ENCODE measurements at places on chromosomes 2 and 18.

- no peak for DNase-seq
Measured at GRCh38 chr2:138000009-138000408, 35.7 kb downstream of the HNMT start.

- no peak for DNase-seq
Measured at GRCh38 chr18:13036622-13037320, 45.6 kb downstream of the CEP192 start.

DNA sequence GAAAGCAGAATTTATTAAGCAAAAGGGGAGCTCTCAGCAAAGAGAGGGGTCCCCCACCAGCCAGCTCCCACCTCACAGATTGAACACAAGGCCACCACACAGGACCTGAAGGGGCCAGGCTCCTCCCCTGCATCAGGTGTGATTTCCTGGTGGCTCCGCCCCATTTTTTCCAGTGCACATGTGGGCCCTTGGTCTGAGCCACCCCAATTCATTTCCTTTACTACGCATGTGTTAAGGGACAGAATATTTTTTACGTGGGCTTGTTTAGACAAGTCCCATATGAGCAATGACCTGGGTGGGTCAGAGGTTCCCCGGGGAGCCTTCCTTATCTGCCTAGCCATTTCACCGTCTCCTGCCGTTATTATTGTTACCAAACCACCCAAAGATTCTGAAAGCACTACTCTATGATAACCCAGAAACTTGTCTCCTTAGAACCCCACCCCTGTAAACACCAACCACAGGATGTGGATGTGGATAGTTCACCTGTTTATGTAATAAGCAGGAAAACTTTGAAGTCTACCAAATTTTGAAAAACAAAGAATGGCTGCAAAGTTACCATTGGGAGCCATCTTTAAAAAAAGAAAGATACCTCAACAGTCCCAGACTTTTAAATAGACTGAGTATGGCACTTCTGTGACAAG lies 191.7 kb downstream of the CD226 start:
- DNase-seq = no peak

- DNase-seq = peak; percentile 61
Measured at GRCh38 chr18:77063260-77063659, 69.3 kb downstream of the MBP start.

GRCh38 chr2:188412190-188412589 lies 120.5 kb downstream of the GULP1 start:
- no peak for DNase-seq

- DNase-seq = peak; percentile 77
Measured at GRCh38 chr2:238231251-238231793, 8.5 kb downstream of the HES6 start.

DNA sequence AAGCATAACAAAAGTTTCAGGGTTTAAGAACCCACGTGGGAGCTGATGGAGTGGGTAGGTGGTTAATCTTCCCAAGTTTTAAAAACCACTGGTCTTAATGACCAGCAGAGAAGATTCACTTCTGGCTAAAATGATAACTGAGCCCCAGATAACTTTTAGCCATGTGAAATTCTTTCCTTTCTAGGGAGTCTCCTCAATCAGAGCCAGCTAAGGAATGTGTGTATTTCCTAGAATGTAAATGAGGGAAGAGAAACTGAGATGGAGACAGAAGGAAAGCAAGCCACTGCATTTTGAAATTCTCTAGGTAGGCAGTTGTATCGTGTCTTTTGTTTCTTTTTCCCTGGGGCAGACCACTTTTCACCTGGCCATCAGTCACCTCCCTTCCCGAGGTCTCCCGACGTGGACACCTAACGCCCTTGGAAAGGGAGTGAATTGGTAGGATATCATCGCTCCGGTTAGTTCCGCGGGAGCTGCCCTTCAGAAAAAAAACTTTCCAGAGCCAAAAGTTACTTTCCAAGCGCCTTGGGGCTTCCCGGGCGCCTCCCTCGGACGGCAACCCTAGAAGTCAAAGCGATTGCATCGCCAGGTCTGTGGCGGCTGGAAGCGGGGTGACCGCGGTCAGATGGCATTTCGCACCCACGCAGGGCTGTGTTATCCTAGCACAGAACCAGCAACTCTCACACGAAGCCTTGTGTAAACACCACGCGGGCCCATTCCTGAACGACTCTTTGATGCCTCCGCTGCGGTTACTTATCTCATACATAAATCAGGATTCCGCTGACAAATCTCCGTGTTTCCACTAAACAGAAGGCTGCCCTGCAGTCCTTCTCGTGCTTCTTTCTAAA lies 1.3 kb downstream of the COLEC12 start:
- no peak for DNase-seq

GRCh38 chr2:72106978-72107377 lies 40.7 kb downstream of the CYP26B1 start:
- no peak for DNase-seq

GRCh38 chr2:235911125-235911524 lies 257.1 kb downstream of the GBX2 start:
- no peak for DNase-seq

DNA sequence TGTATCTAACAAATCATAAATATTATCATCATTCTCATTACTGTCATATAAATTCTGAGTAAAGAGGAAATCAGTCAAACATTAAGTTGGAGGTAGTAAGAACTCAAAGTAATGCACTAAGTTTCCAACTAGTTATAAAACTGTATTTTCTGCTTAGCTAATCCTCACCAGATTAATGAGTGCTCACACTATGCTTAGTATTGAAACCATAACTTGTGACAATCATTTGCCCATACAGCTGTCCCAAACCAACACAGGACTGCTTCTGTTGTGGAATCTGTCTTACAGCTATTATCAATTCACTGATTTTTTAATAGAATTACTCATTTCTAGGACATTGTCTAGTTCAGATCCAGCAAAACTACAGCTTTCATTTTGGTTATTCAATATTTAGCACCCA lies 41.5 kb upstream of the TANK start:
- DNase-seq = no peak

- DNase-seq = no peak
Measured at GRCh38 chr2:2662847-2663356, 331.8 kb upstream of the MYT1L start.

- DNase-seq = no peak
Measured at GRCh38 chr2:216348756-216349308, 23.5 kb downstream of the MARCHF4 start.

DNA sequence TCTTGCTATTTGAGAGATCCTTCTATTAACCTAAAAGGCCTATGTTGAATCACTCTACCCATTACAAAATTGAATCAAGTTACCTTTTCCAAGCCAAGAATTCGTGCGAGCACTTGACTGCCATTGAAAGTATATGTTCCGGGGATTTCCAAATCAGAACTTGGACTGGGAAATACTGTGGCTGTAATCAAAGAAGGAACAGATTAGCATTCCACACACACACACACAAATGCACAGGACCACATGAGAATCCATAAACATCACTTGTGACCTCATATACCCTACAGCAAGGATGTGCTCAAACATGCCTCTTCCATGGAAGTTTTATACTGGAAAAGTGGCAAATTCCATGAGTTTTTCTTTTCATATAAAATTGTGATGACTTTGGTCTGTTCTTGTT lies 86.0 kb downstream of the ABCA12 start:
- no peak for DNase-seq

- no peak for DNase-seq
Measured at GRCh38 chr2:41600460-41600859, 447.4 kb upstream of the PKDCC start.

DNA sequence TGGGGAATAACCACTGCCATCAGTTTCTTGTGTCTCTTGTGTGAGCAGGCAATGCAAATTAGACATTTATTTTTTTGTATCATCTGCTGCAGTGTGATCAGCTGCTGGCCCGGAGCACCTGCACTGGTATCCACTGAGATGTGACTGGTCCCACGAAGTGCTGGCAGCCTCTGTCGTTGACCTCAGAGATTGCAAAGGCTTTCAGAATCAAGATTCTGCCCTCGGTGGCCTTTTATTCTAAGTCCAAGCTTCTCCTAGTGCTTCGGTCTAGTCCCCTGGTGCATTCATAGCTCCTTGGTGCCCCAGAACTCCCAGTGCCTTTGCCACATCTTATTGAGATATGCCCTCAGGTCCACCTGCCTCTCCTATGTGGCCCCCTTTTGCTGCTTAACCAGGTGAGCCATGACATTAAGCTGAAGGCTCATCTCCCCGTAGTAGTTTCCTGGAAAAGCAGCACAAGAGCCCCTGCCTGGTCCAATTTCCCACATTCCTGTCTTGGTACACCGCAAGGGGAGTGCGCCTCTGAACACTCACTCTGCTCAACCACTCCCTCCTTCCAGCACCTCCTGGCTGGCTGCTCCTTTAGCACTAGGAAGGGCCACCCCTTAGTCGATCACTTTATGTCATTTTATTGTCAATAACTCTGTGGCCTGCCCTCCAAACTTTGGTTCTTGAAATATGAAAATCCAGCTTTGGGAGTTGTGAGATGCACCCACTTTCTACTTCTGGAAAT lies 27.1 kb upstream of the MARCO start:
- no peak for DNase-seq

DNA sequence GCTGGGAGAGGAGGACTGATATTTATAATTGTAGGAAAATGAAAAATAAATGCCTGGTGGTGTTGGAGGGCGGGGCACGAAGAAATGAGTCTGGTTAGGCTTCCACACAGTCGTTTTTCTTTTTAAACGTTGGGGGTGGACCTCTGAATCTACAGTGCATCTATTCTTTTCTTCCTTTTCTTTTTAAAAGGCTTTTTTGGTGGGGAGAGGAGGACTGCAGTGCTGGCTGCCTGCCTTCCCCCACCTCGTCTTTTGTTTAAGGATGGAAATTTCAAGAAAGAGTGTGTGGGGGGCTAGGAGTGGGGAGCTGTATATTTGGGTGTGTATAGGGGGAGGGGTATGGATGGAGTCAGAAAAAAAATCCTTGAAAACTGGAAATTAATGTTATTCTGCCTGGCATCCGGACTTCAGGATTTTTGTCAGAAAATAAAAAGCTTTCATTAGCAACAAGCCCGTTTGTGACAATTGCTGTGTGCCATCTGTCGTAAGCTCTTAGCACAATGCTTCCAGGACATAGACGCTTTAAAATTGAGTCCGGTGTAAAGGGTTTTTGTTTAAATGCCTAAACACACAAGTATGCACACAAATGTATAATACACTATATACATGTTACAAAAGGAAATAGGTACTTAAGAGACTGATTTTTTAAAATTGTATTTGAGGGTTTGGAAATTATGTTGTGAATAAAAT lies 1.1 kb downstream of the MAP2 start:
- DNase-seq = no peak

GRCh38 chr18:42141439-42141838 lies 186.4 kb downstream of the PIK3C3 start:
- DNase-seq = no peak

DNA sequence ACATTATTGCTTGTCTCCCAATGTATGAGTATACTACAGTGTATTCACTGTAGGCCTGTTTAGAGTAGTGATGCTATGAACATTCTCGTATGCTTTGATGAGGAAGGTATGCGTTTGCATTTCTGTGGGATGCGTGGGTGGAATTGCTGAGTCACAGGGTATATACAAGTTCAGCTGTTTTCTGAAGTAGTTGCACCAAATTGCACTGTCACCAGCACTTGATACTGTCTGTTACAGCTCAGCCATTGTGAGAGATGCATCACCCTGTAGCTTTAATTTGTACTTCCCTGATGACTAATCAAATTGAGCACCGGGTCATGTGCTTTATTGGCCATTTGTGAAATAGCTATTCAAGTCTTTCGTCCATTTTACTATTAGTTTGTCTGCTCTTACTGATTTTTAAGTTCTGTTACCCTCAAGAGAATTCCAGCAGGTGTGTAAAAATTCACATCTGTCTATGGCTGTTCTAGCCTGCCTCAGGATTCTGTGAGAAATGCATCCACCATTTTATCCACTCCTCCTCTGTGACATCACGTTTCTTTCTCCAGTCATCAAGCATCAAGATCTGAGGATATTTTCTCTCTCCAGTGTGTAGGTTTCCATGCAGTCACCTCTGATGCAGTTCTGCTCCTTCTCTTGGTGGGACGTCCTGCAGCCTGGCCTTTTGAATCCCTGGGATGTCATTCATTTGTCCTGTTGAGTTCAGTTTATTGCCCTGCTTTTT lies 72.5 kb downstream of the DGKD start:
- DNase-seq = no peak

- DNase-seq = no peak
Measured at GRCh38 chr18:38663682-38664081, 1098.1 kb upstream of the CELF4 start.

DNA sequence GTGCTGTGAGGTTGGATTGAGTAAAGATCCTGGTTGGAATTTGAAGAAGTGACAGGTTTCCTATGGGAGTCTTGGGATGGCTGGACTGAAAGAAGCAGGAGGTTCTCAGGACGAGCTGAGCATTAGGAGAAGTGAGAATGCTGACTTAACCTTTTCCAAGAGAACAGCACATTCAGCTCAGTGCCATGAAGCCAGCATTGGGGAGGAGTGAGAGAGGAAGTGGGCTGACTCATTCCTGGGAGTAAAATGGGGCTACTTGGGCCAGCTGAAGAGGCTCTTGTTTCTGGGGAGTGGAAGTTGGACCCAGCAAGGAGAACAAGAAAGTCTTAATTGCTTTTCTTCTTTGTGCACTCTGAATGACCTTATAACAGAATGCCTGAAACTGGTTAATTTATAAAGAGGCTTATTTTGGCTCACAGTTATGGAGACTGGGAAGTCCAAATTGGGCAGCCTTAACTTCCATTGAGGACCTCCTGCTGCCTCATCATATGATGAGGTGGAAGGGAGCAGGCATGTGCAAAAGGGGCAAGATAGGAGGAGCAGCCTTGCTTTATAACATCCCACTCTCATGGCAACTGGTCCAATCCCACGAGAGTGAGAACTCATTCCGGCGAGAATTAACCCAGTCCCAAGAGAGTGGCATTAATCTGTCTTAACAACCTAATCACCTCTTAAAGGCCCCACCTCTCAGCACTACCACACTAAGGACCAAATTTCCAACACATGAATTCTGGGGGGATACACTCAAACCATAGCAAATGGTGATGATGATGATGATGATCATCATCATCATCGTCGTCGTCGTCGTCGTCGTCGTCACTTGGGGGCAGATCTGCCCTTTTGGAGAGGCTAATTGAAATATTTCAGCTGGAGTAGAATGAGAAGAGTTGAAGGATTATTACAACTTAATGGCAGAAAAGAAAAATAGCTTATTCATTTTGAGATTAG lies 26.1 kb downstream of the DGUOK start:
- no peak for DNase-seq

- DNase-seq = no peak
Measured at GRCh38 chr2:39099310-39099869, 21.5 kb downstream of the SOS1 start.

DNA sequence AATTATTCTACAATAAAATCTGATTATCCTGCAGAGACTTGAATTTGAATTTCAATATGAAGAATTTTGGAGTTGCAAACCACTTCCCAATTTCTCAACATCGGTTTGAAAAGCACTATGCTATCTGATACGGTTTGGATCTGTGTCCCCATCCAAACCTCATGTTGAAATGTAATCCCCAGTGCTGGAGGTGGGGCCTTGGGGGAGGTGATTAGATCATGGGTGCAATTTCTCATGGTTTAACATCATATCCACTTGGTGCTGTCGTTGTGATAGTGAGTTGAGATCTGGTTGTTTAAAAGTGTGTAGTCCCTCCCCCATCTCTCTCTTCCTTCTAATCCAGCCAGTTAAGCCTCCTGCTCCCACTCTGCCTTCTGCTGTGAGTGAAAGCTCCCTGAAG lies 205.7 kb downstream of the NBAS start:
- DNase-seq = no peak
